ENCODE measurements at places on chromosomes 11 and 22.

DNA sequence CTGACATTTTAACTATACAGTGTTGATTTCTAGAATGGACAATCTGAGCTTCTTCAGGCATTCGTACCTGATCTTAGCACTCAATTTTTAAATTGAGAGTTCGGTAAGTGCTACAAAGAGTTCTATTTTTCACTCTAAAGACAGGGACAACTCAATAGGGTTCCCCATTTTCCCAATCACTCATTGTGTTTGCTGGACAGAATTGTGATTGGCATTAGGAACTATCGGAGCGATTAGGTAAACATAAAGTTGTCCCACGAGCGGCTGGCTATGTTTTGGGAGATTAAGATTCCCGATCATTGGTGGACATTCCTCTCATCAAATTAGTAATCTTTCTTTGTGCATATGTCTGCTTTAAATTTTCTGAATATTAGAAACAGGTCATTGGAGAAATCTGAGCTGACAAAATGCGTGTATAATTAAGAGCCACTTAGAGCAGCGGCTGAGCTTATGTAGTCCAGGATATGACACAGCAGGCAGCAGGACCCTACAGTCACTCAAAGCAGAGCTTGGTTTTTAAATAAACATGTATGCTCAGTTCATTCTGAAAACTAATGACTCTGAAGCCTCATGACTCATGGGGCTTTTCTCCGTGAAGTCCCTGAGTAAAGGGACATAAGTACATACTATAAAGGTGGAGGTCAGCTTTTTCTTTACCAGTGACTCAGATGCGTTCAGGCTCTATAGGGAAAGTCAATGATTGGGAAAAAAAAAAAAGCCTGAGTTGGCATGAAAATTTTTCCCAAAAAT, 109.4 kb downstream of the GRIA4 start:
- DNase-seq: no peak

GRCh38 chr11:3855808-3856491, 486 bp downstream of the STIM1 start:
- no peak for DNase-seq

- DNase-seq: no peak
Observed at GRCh38 chr22:50583294-50583861, 729 bp upstream of the CHKB start.

- no peak for DNase-seq
Observed at GRCh38 chr11:96015906-96016565, 92.1 kb upstream of the MTMR2 start.

DNA sequence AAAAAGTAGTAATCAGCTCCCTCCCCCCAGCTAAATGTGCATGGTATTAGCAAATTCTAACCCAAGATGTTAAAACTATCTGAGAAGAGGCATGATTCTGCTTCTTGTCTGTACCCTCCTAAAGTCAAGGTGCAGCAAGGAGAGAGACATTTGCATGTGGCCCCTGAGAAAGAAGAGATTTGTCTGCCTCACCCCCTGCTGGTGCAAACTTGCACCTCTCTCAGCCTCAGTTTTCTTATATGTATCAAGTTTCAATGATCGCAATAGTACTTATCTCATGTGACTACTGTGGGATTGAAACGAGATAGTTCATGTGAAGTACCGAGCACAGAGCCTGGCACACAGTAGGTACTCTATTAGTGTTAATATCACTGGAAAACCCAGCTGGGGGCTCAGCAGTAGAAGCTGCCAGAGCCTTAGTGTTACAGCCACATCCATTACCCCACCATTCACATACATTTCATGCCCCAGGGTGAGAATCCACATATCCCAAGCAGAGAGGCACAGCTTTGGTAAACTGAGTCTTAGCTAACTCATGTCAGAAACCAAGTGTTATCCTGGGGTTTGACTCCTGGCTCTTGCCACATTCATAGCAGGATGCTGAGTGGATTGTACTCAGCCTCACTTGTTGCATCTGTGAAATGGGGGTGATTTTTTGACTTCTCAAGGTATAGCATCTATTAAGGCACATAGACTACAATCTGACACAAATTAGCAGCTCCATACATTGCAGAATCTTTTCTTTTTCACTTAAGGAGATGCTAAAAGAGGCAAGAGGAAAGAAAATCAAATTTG, 24.9 kb downstream of the CD44 start:
- no peak for DNase-seq

DNA sequence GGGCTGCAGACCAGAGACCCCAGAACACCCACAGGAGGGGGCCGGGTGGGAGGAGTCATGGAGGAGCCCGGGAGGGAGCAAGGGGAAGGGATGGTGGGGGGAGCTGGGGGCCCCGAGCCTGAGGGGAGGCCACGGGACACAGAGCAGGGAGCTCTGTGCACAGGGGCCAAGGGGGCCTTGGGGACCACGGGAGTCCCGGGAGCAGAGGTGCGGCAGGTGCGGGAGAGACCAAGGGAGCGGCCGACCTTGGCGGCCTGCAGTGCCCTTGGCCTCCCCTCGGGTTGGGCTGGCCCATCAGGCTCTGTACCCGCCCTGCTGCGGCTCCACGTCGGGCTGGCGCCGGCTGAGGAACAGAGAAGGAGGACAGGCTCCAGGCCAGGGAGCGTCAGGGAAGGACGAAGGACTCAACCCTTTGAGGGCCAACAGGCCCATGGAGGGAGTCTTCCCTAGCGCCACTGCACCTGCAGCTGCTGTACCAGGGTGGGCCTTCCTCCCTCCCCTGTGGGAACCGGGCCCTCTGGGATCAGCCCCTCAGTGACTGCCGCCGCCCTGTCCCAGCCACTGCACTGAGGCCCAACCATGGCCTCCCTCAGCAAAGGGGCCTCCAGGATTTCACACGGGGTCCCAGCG, 17.8 kb upstream of the BRSK2 start:
- DNase-seq: no peak

- DNase-seq: no peak
Observed at GRCh38 chr11:124841840-124842239, 23.4 kb upstream of the ROBO3 start.

DNA sequence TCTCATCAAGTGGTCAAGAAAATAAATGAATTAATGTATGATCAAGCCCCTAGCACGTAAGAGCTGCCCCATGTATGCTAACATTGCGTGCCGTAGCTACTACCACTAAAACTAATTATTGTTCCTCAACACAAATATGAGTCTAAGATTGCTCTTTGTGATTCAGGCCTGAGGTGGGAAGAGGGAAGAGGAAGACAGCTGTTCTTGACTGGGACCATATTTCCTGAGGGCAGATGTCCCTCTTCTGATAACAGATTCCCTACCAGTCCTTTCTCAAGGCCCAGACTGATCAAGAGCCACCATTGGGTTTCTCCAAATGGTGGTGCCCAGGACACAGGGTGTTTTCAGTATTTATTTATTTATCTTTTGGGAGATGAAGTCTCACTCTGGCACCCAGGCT, 87.2 kb upstream of the CADM1 start:
- DNase-seq: no peak

GRCh38 chr11:116217441-116217840, 555.3 kb downstream of the BUD13 start:
- DNase-seq: no peak

GRCh38 chr22:43000441-43001175, 14.3 kb downstream of the PACSIN2 start:
- DNase-seq: no peak

- no peak for DNase-seq
Observed at GRCh38 chr11:4606231-4607015, 1.6 kb downstream of the TRIM68 start.

All from activated CD8-positive, alpha-beta memory T cell treated with anti-CD3 and anti-CD28 coated beads for 4 hours (primary cell).